Activated CD8-positive, alpha-beta memory T cell treated with anti-CD3 and anti-CD28 coated beads for 1 hour (primary cell): ENCODE measurements at places on chromosomes 3 and 15.
A peak's percentile ranks its signal among the peaks of the same experiment; 100 is the strongest.

- no peak for DNase-seq
These were observed 258.1 kb downstream of the TBL1XR1 start for GRCh38 chr3:176939022-176939817.

- no peak for DNase-seq
These were observed 47.2 kb downstream of the TMEM212 start for GRCh38 chr3:171890398-171890797.

DNA sequence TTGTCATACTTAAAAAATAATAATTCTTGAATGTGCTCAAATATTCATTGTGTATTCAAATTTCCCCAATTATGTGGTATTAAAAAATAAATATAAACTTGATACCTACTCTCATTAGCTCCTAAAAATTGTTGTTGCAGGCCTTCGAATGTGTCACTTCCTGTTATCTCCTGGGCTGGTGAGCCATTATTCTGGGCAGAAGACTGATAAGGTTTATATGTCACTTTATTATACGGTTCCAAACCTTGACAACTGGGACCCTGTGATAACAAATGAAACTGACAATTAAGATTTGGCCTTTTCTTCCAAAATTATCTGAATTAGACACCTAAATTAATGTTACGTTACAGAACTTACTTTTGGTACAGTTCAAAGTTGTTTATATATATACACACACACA lies 15.0 kb downstream of the CEP152 start:
- DNase-seq, result no peak

DNA sequence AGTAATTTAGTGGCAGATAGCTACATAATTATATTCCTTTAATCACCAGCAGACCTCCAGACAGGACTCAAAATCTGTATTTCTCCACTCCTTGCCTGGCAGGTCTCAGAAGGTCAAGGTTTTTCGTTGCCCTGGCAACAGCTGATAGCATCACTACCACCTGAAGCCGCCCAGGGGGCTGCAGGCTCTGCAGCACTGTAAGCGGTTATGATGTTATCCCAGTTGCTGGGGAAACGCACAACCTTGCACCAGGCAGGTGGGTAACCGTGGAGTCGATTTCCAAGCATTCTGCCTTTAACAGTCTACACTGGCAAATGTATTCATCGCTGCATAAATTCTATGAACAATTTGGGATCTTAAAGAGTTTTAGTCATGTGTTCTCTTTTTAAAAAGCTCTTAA lies 756.3 kb downstream of the NTRK3 start:
- no peak for DNase-seq

GRCh38 chr15:85408270-85408746 lies 27.9 kb downstream of the AKAP13 start:
- DNase-seq, result no peak

DNA sequence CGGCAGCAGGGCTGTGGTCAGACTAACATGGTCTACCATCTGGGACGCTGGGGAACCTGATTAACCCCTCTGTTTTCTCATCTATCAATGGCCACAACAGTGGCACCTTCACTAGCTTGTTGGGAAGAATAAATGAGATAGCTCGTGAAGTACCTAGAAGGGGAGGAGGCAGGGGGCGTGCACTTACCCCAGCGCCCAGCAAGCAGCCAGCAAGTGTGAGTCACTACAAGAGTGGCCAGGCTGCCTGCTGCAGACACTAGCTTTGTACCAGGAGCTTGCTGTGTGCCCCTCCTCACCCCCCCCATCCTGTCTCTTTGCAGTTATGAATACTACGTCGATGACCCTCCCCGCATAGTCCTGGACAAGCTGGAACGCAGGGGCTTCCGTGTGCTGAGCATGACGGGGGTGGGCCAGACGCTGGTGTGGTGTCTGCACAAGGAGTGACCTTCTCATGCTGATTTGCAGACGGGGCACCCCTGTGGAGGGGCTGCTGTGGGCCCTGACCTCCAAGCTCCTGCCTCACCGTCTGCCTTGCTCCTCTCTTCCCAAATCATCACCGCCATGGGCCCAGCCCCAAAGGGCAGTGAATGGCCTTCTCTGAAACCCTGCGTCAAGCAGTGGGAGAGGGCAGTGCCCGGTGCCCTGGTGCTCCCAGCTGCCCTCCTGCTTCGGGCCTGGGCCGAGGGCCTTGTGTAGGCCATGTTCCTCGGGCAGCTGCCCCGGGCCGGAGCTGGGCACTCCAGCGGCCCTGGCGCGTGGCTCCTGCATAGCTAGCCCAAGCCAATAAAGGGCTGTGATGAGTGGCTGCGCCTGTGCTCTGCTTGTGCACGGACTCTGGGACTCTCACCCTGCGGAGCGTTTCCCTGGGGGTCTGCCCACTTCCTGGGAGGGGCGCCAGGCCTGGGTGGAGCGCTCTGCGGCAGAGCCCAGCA lies 2.6 kb upstream of the C15orf62 start:
- no peak for DNase-seq

- DNase-seq, result no peak
These were observed 22.2 kb upstream of the CDAN1 start for GRCh38 chr15:42759093-42759492.

GRCh38 chr3:152558386-152558785 lies 276.5 kb upstream of the P2RY1 start:
- no peak for DNase-seq

- no peak for DNase-seq
These were observed 108.5 kb downstream of the SYNPR start for GRCh38 chr3:63386568-63386967.

DNA sequence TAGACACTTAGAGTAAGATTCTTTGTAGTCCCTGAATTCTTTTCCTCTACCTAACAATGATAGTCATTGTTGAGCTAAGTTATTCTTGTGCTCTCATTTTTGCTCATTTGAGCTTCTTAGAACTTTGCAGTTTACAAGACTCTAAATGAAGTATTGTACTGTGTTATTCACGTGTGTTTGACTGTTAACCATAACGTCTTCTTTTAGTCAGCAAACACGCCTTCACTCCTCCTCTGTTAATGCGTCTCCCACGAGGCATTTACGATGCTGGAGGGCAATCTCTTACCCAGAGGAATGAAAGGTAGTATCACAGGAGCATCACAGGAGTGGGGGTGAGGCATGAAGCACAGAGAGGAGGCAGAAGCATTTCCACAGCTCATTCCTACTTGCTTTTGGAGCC lies 14.8 kb upstream of the P2RY14 start:
- no peak for DNase-seq

GRCh38 chr3:4150816-4151215 lies 152.4 kb upstream of the SETMAR start:
- no peak for DNase-seq

DNA sequence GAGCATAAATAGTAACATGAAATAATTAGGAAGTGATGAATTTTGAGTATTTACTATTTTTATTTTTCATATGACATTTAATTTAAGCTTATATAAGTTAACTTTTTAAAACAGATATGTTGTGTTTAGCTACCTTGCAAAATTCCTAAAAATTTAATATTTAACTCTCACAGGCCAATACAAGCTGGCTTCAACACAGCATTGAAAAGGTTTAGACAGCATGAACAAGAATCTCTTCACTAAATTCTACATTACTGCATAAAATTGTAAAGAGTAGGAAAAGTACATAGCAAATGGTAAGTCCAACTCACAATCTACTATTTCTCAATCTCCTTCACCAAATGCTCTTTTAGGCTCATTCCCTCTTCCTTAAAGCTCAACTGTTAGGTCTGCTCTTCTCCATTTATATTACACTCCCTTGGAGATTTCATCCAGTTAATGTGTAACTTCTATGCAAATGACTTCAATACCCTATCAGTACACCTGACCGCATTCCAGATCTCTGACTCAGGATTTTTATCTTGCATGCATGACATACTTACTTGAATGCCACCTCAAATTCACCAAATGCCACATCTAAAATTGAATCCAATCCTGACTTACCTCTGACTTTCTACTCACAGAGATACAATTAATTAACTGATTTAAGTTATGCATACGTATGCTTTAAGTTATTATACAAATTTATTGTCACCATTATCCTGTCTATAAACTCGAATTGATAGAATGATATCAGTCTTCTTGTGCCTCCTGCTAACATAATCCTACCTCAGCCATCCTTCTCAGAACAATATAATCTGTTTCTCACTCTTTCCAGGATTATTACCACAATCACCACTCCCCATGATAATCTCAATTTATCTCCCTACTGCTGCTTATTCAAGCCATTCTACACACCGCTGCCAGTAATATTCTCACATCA lies 127.0 kb downstream of the STAG1 start:
- no peak for DNase-seq

DNA sequence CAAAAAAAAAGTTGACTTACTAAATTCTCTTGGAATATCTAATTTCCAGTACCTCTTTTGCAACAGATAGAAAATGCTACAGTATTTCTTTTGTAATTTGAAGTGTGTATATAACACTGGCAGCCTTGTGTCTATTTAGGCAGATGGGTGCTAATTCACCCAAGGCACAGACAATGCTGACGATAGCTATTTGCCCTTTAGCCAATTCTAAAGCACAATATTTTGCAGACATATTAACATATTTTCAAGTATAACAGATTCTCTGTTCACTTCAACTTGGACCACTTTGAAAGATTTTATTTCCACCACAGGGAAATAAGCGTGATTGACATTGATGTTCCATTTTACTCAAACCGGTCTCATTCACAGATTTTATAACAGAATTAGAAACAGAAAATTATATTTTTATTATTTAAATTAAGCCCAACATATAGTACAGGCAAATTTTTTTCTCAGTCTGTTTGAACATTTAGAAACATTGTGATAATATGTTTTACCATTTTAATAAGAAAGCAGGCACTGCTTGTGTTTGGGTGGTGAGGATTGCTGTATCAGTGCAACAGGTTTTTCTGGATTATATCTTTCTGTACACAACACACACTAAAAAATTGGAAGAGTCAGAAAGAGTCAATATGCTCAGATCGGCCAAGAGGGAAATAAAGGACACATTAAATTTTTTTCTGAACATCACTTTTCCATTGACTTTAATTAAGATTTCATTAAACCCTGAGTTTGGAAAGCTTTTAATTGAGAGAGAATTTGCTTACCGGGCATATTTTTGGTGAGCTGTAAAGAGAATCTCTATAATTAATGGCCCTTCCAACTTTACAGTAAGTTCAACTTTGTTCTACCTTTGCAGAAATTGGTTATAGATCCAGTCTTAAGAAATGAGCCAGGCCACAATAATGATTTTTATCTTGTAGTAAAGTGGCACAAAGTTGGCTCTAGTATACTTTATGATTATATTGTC lies 327.3 kb upstream of the NR2F2 start:
- no peak for DNase-seq

DNA sequence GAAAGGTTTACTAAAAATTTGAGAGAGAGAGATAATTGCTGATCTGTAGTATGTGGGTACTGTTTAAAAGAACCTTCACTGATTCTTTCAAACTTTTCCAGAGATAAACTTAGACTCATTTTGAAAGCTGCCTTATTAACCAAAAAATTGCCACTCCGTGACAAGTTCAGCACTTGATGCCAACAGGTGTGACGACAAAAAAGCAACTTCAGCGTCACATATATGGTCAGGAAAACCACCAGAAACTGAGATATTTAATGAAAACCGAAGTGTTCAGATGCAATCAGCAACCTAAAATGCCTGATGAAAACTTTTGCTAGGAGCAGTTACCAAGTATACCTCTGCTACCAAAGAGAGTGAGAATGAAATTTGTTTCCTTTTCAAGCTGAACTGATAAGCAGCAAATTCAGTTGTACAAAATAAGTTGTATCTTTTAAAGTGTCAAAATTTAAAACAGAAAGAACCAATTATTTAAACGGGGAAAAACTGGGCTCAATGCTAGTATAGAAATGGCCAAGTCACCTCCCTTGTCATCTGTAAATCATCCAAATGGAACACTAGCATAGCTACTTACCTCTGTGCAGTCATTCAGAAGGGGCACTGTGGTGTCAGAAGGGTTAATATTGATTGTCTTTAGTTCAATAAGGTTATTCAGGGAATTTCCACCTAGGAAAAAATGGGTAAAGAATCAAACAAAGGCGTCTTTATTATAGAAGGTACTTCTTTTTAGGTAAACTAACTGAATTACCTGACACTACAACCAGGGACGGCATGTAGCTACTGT lies 91.5 kb upstream of the OCA2 start:
- DNase-seq, result no peak

DNA sequence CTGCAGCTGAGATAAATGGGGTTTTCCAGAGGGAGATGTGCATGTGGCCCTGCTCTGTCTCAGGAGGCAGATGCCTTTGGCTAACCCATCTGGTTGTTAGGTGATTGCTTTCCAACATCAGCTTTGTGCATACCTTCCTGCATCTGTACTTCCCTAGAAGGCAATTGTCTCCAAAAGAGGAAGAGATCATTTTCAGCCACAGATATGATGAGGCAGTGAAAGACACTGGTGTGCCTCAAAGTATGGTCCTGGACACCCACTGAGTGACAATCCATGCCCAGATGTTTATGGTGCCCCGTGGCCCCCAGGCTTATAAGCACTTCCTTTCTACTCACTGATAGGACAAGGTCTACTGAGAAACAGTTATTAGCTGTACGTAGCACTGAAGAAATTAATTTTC lies 117.5 kb upstream of the NR2F2 start:
- no peak for DNase-seq

GRCh38 chr15:39669661-39670060 lies 88.8 kb downstream of the THBS1 start:
- DNase-seq, result no peak

- DNase-seq, result no peak
These were observed 89.5 kb upstream of the ATP2B2 start for GRCh38 chr3:10594915-10595314.

GRCh38 chr15:85840079-85840801 lies 45.5 kb upstream of the KLHL25 start:
- peak; percentile 76 for DNase-seq

DNA sequence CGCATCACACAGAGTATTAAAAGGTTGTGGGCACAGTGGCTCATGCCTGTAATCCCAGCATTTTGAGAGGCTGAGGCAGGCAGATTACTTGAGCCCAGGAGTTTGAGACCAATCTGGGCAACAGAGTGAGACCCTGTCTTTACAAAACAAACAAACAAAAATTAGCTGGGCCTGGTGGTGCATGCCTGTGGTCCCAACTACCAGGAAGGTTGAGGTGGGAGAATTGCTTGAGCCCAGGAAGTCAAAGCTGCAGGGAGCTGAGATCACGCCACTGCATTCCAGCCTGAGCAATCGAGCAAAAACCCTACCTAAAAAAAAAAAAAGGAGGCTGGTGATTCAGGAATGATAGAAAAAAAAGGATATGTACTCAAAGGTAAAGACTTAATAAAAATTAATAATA lies 28.2 kb upstream of the ST6GAL1 start:
- no peak for DNase-seq

- DNase-seq, result no peak
These were observed 133.7 kb upstream of the MB21D2 start for GRCh38 chr3:193051314-193051713.
